Activated gamma-delta T cell treated with anti-CD3 and anti-CD28 coated beads, Interleukin-2, amount 50 U/mL, for 16 hours (primary cell): ENCODE measurements at places on chromosomes 1 and 21.

GRCh38 chr1:66563941-66564630 lies 30.1 kb downstream of the SGIP1 start:
- no peak for DNase-seq

DNA sequence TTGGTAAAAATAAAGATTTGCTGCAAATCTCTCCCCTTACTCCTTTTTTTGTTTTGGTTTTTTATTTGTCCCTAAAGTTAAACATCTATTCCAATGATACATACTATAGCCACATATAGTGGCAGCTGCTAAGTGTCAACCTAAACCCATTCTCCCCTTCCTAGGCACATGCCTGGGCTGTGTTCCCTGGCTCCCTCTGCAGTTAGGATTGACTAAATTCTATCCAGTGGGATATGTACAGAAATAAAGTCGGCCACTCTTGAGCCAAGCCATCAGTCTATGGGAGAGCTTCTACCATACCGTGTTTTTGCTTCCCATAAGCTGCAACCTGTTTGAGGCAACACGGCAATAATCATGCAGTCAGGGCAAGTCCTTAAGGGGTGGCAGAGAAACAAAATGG lies 23.6 kb downstream of the MCOLN3 start:
- DNase-seq: no peak

GRCh38 chr1:53061859-53062707 lies at the start of gene PODN:
TSS of gene PODN (plus strand) at chr1:53062213. CDS start at chr1:53069856, 7,643 bp downstream.
- DNase-seq: no peak

DNA sequence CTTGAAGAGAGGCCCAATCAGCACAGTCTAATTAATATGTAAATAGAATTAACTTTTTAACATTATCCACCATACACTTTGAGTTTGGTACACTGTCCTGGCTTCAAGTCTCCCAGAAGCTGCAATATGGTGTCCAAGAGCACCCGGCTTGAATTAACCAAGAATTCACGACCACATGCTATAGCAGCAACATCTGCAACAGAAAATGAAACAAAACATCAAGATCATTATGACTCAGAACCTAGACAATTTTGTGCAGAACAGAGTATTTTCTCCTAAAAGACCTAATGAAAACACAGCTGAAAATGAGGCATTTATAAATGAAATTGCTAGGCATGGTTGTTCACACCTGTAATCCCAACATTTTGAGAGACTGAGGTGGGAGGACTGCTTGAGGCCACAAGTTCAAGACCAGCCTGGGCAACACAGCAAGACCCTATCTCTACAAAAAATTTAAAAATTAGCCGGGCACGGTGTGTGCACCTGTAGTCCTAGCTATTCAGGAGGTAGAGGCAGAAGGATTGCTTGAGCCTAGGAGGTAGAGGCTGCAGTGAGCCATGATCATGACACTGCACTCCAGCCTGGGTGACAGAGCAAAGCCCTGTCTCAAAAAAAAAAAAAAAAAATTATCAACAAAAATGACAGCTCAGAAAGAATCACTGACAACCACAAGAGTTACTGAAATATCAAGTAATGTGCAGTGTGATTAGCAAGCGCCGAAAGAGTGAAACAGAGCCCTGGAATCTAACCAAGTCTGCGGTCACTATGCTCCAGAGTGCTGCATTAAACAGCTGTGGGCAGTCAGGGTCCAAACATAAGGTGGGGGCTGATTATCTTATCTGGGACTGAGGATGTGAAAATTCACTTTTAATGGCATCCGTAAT lies 45.3 kb downstream of the HSF2BP start:
- no peak for DNase-seq

- DNase-seq: no peak
These were observed 62.3 kb downstream of the GON4L start for GRCh38 chr1:155794605-155795245.

- DNase-seq: no peak
These were observed 43.5 kb upstream of the JAK1 start for GRCh38 chr1:65009724-65010420.

- no peak for DNase-seq
These were observed 34.4 kb upstream of the ZNF648 start for GRCh38 chr1:182095946-182096345.

GRCh38 chr1:67193704-67194103 lies 27.4 kb downstream of the IL23R start:
- no peak for DNase-seq

GRCh38 chr1:30770150-30770549 lies 12.6 kb upstream of the LAPTM5 start:
- no peak for DNase-seq

- no peak for DNase-seq
These were observed 28.2 kb downstream of the UBE2G2 start for GRCh38 chr21:44773291-44773932.

- no peak for DNase-seq
These were observed 7.0 kb downstream of the DSTYK start for GRCh38 chr1:205204552-205204951.

- DNase-seq: no peak
These were observed 53.4 kb downstream of the UBR4 start for GRCh38 chr1:19156676-19157075.

DNA sequence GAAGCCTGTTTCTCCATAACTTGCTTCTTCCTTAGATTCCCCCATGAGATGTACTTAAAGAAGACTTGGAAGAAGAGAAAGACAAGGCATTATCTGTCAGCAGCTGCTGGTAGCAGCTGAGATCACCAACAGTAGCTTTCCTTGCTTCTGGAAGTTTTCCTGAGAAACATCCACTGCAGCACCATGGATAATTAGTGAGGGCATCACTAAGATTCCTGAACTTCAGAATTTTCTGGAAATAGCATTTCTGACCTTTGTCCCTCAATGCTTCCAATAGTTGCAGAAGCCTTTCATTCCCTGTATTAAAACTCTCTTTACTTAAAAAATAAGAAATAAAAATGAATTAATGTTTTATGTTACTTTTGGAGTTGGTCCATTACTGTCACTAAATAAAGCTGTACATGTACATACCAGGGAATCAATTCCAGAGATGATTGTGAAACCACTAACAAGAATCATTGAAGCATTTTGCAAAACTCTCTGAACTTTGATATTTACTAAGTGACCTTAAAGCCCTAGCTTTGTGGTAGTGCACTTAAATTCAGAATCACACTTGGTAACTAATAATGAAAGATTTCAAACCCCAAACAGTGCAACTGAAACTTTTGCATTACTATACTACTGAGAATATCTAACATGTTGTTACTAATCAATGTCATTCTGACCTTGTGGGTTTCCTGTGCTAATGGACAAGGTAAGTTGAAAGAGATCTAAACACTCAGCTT lies at the start of gene CFHR4:
TSS of gene CFHR4 (plus strand) at position 538 of the 725 bp plus-strand sequence. CDS start at position 637, 99 bp downstream.
- DNase-seq: no peak

- DNase-seq: no peak
These were observed 166.5 kb upstream of the CD34 start for GRCh38 chr1:208077232-208078075.

DNA sequence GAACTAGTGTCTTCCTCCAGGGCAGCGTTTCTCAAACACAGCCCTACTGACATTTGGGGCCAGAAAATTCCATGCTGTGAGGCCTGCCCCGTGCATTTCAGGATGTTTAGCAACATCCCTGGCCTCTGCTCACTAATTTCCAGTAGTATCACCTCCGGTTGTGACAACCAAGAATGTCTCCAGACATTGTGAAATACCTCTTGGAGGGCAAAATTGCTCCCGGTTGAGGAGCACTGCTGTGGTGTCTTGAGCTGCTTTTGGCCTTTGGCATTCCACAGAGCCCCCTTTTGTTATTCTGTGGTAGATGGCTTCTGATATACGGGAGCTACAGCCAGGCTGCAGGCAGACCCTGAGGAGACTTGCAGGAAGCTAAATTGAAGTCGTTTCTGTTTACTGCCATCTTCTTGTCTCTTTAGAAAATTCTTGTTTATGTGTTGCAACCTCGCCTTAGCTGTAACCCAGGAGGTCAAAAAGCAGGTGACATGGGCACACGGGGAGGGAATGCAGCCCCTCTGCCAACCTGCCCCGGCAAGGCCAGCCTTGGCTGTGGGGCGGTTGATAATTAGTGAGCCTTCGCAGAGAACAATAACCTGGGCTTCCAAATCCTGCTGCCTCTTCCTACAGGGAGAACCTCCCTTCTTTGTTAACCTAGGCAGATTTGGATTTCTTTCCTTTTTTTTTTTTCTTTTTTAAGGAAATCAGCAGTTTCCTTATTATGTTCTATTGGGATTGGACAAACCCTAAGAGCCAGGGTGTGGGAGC lies 74.7 kb upstream of the AKT3 start:
- no peak for DNase-seq
